ENCODE measurements at places on chromosomes 16 and 17.

GRCh38 chr16:55817236-55817912 lies 15.5 kb downstream of the CES1 start:
- no peak for DNase-seq

GRCh38 chr17:3732210-3732621 lies 8.5 kb downstream of the HASPIN start:
- no peak for DNase-seq

DNA sequence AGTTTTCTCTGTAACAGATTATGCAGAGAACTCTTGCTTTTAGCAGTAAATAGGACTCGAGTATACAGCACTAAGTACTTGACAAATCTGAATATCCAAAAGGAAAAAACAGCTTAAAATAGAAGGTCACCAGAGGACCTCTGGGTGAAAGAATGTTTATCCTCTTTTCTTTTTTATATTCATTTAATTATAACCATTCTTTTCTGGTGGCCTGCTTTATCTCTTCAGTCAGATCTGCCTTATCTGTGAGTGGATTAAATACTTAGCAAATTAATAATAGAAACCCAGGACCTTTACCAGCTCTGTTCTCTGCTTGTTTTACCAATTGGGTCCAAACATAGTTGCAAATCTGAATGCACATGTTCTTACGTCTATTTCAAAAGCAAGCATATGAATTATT lies 8.6 kb downstream of the DGKE start:
- no peak for DNase-seq

- no peak for DNase-seq
These were observed 27.5 kb downstream of the ZCCHC14 start for GRCh38 chr16:87465306-87465705.

GRCh38 chr16:11679250-11679649 lies 11.0 kb downstream of the SNN start:
- no peak for DNase-seq

DNA sequence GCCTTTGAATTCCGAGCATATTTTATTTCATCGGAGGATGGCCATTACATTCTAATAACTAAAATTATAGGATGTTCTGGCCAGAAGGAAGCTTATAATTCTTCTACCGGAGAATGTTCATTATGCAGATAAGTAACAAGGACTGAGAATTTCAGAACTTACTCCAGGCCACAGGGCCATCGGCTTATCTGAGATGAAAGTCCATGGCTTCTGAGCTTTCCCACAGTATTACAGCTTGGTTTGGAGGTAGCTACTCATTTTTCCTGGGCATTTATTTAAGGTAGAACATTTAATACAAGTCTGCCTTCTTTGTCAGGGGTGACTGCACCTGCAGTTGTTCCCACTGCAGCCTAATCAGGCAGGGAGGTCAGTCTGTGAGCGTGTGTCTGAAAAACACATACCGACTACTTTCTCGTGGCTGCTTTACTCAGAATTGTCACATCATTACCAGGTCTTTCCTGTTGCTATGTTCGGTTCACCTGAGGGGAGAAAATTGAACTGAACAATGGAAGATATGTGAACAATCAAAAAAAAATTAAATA lies 219.7 kb upstream of the CPHXL start:
- DNase-seq, result no peak

DNA sequence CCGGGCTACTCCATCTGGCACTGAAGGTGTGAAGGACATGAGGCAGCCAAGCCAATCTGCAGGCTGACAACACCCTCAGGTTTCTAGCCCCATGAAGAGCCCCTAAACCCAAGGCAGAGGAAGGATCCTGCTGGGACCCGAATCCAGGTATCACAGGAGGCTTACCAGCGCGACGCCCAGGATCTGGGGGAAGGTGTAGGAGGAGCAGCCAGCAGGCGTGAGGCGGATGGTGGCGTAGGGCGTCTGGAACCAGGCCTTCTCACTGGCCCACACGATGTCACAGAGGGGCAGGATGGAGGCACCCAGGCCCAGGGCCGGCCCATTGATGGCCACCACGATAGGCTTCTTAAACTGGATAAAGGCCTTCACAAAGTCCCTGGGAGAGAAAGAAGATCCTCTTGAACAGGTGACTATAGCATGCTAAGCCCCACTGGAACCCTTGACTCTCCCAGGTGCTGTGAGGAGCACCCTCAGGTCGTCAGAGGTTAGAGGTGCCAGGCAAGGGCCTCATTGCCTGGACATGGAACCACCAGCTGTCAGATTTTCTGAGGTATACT lies 71.7 kb downstream of the DYNLRB2 start:
- no peak for DNase-seq

- DNase-seq, result no peak
These were observed 206.2 kb downstream of the ANKFN1 start for GRCh38 chr17:56359518-56359917.

DNA sequence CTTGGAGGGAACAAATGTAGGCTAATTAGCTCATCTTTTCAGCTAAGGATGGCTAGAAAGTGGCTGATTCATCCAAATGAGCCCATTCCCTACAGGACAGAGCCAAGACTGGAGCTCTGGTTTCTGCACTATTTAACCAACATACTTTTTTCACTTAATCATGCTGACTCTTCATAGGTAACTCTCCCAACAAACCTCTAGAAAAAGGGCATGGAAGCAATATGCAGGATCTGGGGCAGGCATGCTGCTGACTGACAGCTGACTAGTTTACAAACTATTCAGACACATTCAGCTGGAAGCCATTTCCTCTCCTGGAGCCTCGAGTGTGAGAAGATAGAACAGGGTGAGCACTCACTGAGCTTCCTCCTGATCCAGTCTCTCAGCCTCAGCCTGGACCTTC lies 6.2 kb downstream of the BECN1 start:
- no peak for DNase-seq

GRCh38 chr17:62663304-62663703 lies 35.8 kb downstream of the MRC2 start:
- no peak for DNase-seq

GRCh38 chr16:86325360-86325759 lies 185.0 kb upstream of the FOXF1 start:
- no peak for DNase-seq

GRCh38 chr17:78154903-78155811 lies 9.0 kb downstream of the C17orf99 start:
- no peak for DNase-seq

GRCh38 chr16:76787394-76787793 lies 403.6 kb upstream of the MON1B start:
- no peak for DNase-seq

- no peak for DNase-seq
These were observed 1.7 kb downstream of the RABEP1 start for GRCh38 chr17:5283571-5284315.

DNA sequence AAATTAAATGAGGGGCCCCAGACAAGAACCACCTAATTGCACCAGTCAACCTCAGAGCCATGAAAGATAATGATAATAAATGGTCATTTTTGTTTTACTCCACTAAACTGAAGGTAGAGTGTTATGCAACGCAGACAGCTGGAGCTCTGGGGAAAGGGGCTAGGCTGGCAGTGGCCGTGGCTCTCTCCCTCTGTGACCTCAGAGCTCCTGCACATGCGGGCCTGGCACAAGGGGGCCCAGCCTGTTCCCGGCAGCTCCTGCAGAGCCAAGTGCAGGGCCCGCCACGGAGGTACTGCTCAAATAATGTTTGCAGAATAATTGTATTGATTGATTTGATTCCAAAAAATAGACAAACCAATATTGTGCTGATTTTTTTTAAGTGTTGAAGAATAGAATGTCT lies 109.5 kb downstream of the SALL1 start:
- no peak for DNase-seq

DNA sequence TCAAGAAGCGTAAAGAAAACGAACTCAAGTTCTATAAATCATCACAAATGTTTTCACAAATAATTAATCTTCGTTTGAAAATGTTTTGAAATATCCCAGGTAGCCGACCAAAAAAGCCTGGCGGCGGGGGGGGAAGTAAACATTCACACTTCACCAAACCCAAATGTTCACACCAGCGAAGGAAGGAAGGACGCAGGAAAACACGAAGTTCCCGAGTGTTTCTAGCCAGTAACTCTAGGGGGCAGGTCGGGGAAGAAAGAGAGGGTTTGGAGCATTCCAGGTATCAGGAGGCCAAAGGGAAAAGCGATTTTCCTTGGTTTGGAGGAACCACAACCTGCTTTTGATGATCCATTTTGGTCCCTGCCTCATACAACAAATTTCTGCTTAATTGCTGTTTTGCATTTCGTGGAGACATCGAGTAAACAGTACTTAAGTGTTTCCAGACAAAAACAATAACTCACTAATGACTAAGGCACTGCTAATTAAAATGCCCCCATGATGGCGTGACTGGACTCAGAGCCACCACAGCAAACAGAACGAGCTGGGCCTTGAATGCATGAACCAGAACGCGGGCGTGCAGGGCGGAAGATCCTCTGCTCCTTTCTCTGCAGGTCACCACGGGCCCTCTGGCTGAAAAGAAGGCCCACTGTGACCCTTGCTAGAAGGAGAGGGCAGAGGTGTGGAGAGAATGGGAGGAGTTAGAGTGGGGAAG lies 16.6 kb downstream of the ZFHX3 start:
- no peak for DNase-seq

DNA sequence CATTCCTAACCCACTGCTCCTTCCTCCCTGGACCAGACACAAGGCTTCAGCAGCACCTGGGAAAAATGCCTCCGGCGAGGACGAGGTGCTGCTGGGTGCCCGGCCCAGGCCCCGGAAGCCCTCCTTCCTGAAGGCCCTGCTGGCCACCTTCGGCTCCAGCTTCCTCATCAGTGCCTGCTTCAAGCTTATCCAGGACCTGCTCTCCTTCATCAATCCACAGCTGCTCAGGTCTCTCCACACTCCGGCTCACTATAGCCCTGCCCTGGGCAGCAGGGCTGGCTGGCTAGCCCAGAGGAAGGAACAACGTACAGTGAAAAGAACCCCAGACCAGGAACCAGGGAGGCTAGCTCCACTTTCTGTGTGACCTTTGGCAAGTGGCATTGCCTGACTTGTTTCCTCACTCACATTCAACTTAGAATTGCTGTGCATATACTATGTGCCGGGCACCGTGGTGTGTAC lies 26.2 kb downstream of the ABCC3 start:
- no peak for DNase-seq

- no peak for DNase-seq
These were observed 22.2 kb downstream of the RMI2 start for GRCh38 chr16:11367483-11367906.

DNA sequence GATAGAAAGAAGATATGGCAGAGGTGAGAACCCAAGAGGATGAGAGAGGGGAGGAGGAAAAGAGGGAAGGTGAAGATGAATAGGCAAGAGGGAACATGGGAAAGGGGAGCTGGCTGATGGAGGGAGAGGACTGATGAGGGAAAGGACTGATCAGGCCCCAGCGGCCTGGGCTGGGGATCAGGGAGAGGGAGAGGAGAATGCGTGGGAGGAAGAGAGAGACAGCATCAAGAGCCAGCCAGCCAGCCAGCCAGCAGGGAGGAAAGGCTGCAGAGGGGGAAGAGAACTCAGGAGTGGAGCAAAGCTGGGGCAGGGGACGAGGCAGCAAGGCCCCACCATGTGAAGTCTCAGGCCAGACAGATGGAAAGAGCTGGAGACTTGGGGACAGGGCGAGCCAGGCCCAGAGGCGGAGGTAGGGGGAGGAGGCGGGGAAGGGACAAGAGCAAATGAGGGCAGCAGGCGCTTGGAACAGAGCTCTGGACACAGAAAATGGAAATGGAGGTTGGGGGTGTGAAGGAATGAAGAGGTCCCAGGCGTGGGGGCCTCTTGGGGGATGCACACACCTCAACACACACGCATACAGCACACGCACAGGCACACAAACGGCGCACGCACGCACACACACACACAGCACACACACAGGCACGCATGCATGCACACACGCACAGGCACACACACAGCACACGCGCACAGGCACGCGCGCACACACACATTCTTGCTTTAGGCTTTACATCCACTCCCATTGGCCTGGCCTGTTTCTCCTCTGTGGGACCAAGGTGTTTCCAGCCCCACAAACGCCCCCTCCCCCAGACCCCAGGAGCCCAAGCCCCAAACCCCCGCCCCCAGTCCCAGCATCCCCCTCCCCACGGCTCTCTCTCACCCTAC lies 12.3 kb downstream of the DLG4 start:
- DNase-seq, result no peak

DNA sequence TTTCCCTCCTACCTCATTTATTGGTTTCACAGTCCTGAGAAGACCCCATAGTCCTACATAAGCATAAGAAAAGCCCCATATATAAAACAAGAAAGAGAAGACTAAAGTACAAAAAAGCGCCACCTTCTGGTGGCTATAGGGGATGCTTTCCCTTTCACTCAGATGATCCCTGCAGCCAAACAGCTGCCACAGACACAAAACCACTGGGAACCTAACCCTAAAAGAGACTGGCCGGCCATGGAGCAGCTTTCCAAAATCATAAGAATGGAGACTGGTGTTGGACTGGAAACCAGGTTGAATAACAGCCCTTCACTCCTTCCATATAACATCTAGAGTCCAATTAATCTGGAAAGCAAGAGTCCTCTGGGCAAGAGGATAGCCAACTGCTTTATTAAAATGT lies 11.4 kb downstream of the DYNC1LI2 start:
- DNase-seq, result peak; percentile 16
